ENCODE measurements at places on chromosomes 2 and 18.

DNA sequence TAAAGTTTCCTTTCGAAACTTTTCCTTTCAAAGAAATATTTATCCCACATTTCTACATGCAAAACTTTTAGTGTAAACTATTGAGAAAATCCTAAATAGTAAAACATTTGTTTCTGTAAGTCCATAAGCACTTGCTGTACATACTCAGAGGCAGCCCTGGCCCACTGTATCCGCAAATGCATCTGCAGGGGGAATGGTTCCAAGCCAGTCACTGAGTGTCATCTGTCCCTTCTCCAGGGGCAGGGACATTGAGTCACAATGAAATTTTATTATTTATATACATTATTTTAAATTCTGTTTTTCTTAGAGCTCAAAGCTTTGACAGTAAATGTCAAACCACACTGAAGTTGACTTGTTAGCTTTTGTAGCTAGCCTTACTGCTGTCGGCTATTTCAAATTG is 367.2 kb downstream of the MTX2 start:
- DNase-seq = no peak

- DNase-seq = peak; percentile 13
Observed at GRCh38 chr2:237603718-237604362, 13.3 kb upstream of the RAB17 start.

DNA sequence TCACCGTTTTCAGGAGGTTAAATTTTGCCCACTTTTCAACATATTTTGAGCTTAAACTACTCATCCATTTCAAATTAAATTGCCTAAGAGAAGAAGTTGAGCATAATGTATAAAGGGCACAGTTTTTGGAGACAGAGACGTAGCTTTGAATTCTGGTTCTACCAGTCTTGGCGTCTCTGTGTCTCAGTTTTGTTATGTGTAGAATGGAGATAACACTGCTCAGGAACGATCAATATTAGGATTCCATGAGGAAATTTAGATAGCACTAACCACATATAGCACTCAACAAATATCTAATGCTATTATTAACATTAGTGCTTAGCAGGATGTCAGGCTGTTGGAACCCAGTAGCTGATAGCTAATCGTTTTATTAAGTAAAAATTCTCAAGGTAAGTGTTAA is 40.4 kb upstream of the GATA6 start:
- DNase-seq = no peak

- no peak for DNase-seq
Observed at GRCh38 chr18:12233378-12233777, 20.8 kb upstream of the CIDEA start.

GRCh38 chr18:57025540-57025939 is 121.3 kb upstream of the BOD1L2 start:
- DNase-seq = no peak

DNA sequence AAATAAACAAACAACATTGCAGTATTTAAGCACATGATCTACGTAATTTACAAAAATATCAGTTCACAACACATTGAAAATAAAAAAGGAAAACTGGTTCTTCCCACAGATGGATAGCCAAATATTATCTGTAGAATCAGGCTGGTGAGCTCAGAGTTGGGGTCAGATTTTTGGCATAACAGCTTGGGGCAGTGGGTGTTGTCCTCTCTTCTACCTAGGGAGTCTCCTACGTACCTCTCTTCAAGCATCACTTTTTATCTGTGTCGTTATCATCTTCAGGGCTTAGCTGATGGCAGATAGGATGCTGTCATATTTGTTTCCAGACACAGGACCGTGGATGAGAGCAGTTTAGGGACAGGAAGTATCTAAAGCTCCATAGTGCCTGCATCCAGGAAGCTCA is 46.2 kb downstream of the EMILIN2 start:
- no peak for DNase-seq

GRCh38 chr2:184049566-184049965 is 548.8 kb upstream of the ZNF804A start:
- DNase-seq = no peak

DNA sequence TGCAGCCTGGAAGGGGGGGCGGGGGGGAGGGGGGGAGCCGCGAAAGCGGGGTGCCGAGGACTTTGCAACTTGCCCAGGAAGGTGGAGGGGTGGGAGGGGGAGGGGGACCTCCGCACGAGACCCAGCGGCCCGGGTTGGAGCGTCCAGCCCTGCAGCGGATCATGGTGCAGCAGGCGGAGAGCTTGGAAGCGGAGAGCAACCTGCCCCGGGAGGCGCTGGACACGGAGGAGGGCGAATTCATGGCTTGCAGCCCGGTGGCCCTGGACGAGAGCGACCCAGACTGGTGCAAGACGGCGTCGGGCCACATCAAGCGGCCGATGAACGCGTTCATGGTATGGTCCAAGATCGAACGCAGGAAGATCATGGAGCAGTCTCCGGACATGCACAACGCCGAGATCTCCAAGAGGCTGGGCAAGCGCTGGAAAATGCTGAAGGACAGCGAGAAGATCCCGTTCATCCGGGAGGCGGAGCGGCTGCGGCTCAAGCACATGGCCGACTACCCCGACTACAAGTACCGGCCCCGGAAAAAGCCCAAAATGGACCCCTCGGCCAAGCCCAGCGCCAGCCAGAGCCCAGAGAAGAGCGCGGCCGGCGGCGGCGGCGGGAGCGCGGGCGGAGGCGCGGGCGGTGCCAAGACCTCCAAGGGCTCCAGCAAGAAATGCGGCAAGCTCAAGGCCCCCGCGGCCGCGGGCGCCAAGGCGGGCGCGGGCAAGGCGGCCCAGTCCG is 540 bp downstream of the SOX11 start:
- no peak for DNase-seq

DNA sequence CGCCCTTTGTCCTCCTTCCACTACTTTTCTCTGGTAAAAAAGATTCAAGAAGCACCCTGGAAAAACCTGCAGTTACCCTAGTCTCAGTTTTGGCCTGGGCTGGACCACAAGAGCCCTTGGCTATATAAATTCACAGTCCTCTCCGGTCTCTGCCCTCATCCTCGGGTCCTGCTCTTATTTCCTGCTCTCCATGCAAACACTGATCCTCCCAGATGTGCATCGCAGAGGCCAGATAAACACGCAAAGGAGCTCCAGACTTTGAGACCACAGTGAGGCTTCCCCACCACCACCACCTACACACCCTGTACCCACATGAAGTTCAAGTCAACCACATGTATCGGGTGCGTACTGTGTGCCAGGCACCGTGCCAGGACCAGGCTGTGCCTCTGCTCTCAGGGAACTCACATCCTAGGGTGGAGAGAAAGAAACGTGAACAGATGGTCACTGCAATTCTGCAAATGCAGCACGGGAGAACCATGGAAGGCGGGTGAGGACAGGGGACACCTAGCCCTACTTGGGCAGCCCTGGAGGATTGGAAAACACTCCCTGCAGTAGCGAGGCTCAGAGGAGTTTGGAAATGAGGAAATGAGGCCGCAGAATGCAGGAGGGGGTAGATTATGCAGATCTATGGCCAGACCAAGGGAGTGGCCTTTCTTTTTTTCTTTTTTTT is 7.4 kb downstream of the CTDSP1 start:
- peak; percentile 42 for DNase-seq

DNA sequence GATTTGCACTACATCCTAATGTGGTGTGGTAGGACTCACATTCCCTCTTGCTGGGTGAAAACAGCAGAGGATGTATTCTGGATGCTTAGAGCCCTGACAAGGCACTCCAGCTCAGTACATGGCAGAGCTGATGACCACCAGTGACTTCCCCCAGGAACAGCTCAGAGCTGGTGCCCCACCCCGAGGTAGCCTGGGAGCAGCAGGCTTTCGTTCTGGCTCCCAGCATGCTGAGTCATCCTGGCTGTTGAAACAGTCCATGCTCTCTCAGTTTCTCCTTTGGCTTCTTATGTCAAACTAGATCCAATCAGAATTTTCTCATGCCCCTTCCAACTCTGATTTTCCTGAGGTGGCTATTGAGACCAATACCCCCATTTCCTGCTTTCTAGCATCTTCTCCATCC is 438.2 kb downstream of the NBAS start:
- DNase-seq = no peak

DNA sequence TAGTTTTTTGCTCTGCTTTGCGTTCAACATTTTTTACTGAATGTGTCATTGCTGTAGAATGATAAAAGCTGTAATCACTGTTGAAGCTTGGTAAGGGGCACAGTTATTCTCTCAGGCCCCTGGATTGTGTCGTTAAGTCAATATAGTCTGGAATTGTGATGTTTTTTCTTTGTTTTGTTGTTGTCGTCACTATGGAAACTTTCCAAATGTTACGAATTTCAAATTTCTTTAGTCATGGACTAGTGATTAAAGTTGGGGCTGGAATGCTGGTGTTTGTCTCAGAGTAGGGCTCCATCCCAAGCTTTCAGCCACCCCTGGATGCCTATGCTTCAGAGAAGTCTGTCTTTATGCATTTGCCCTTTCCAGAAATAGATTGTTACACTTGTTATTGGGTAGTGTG is 287.2 kb downstream of the CDH19 start:
- no peak for DNase-seq

GRCh38 chr2:42334220-42334619 is 26.8 kb downstream of the COX7A2L start:
- DNase-seq = no peak

DNA sequence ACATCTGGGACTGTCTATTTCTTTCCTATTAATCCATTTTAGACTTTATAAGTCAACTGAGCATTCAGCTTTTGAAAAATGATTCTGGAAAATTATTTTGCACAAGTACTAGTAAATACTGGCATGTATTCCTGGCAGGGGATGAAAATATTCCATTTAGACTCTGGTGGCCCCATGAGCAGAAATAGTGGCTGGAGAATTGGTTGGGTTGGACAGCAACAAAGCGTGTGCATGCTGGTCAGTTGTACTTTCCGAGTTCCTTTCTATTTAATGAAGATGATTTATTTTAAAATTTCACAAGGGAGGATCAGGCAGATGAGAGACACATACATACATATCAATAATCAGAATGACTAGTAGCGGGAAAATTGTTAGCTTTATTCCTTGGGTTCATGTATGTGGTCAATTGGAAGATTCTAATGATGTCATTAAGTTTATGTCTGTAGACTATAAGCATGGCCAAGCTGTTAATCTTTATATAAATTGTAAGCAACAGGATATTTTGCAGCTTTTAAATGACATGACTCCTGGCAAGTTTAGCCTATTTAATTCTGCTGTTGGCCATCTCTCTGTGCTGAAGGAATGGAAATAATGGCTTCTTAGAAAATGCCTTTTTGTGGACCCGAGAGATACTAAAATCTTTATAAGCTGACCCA is 541.6 kb downstream of the SLC4A3 start:
- no peak for DNase-seq

DNA sequence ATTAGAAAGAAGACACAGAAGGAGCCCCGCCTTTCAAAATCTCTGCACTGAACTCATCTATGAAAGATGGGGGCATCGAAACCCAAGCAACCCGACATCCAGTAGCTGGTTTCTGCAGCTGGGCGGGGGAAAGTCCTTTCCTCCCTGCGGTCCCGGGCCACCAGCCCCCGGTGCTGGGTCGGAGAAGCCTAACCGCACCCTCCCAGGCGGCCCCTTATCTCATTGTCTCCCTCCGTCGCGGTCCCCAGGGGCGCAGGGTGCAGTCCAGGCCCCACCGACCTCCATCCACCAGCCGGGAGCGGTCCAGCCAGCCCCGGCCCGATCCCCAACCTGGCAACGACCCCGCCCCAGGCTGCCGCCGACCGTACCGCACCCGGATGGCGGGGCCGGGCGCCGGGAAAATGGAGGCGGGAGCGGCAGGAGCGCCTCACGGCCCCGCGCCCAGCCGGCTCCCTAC is 452 bp downstream of the RAPH1 start:
- DNase-seq = no peak

DNA sequence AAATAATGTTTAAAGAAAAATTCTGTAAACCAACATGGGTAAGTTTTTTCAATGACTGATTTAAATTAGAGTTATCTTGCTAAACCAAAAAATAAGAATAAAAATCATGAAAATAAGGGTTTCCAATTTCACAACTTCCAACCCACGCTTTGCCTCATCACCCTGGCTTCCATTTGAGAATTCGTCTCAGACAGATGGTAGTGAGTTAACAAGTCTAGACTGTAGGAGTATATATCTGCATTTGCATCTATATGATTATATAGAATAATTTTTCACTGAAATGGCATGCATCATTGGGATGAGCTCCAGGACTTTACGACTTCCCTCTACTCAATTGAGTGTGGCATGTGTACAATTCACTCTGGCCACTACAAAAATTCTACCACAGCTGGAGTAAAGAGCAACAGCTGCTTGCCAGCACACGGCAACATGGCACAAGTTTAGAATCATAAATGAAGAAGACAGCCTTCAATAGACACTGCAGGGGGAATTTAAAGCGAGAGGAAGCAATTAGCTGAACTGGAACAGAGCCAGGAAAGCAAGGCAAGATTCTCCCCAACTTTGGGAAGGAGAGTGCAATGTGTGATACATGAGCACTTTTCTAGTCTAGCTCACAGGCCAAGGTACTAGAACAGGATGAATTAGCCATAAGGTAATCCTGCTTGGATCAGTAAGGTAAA is 1673.5 kb upstream of the CELF4 start:
- no peak for DNase-seq

- DNase-seq = no peak
Observed at GRCh38 chr2:72951303-72952095, 34.2 kb downstream of the EMX1 start.

GRCh38 chr2:135335256-135335655 is 195.8 kb downstream of the ZRANB3 start:
- DNase-seq = no peak

DNA sequence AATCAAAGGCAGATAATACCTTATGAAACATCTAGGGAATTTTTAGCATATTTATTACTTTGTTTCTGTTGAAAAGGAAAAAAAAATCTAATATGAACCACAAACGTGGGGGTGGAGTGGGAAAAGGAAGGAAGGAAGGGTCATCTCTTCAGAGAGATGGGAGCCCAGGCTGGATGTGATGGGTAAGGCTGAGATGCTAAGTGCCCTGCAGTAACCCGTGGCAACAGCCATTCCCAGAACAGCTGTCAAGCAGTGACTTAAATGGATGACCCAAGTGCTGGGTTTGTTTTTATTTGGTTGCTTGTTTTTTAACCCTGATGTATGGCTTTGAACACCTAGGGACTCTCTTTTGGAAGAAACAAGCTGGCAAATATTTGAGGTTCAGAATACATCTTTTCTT is 50.7 kb upstream of the KLF7 start:
- no peak for DNase-seq

- no peak for DNase-seq
Observed at GRCh38 chr2:189421644-189422043, 19.6 kb upstream of the WDR75 start.

DNA sequence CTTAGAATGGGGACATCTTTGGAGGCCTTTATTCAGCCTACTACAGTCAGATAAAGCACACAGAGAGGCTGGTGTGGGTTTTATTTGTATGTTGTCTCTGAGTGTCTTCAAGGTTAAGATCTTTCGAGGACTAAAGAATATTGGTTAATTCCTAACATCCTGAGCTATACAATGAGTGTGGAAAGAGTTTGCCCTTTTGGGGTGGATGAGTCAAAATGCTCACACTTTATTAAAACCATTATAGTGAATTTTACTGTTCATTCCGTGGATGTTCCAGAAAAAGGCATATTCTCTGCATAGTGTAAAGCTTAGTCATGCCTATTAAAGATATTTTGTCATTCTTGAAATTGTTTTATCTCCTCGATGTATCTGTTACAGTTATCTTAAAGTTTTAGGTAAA is 29.1 kb upstream of the SLC38A11 start:
- no peak for DNase-seq

All from DMS153 (cell line).